ENCODE measurements at places on chromosomes 12 and 14.

- H3K27ac ChIP-seq: no peak overlapping the region
- H3K4me1 ChIP-seq: peaks cover 19% of the 10 kb centered on the region
Measured at GRCh38 chr12:120121766-120122293, 5.3 kb upstream of the RAB35 start.

DNA sequence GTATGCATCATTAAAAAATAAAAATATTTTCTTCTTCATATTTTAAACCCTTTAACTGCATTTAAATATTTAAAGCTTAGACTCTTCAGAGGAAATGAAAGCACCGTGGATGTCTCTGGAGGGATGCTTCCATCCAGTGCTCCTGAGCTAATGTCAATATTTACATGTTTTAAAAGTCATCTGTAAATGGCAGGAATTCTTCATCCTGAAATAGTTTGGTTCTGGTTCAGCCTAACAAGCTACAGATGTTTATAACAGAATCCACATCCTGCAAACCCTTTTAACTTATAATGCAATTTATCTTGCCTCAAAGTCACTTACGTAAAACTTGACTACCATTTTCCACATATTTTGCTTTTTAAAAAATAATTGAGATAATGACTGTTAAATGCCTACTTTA lies 1207.3 kb downstream of the SLC16A7 start:
- DNase-seq: no peak
- no peak overlapping the region for H3K27ac ChIP-seq
- H3K4me1 ChIP-seq: no peaks in the 10 kb centered on the region
- H3K4me3 ChIP-seq: no peak overlapping the region
- H3K36me3 ChIP-seq: no peaks in the 10 kb centered on the region

- no peaks in the 10 kb centered on the region for H3K4me1 ChIP-seq
- H3K4me3 ChIP-seq: no peak overlapping the region
- H3K27ac ChIP-seq: no peak overlapping the region
- H3K27me3 ChIP-seq: peaks cover 7% of the 10 kb centered on the region
- no peak for DNase-seq
Measured at GRCh38 chr12:107308310-107308709, 215.0 kb upstream of the CRY1 start.

- H3K4me3 ChIP-seq: no peak overlapping the region
- DNase-seq: no peak
- peaks cover 3% of the 10 kb centered on the region for H3K27me3 ChIP-seq
- H3K4me1 ChIP-seq: no peaks in the 10 kb centered on the region
- H3K27ac ChIP-seq: no peak overlapping the region
- no peaks in the 10 kb centered on the region for H3K36me3 ChIP-seq
Measured at GRCh38 chr12:22325218-22325617, 9.3 kb downstream of the ST8SIA1 start.

DNA sequence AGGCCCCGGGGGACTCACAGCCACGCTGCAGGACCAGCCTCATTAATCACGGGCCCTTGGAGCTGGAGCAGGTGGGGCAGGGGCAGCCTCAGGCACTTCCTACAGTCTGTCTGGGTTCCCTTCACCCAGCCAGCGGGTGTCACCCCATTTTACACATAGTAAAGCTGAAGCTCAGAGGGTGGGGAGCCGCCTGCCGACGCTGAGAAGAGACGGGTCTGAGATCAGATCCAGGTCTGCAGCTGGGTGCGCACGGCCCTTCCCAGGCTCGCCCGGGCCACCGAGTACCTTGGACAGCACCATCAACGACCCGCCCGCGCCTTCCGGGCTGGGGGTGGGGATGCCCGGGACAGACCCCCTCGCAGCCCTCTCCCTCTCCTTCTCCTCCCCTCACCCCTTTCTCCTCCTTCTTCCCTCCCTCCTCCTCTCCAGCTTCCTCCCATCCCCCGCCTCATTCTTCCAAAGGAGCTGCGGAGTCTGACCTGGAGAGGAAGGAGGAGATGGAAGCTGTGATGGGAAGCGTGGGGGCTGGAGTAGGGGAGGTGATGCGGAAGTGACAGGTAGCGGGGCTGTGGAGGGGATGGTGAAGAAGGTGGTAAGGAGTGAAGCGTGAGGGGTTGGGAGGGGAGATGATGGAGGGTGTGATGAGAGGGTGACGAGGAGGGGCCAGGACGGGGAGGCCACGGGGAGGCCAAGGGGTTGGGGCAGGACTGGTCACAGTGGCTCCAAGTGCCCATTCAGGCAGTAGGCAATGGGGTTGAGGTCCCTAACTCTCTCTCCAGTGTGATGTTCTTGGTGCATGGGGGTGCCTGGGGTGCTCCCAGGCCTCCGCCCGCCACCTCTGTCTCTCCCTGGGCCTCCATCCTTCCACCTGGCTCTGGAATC lies 8.8 kb downstream of the DTX1 start:
- peaks cover 99% of the 10 kb centered on the region for H3K36me3 ChIP-seq
- peak; percentile 61 for DNase-seq
- no peaks in the 10 kb centered on the region for H3K27me3 ChIP-seq
- H3K27ac ChIP-seq: peak overlapping the region; percentile 73
- H3K4me3 ChIP-seq: 0 out of 2 replicates have a peak overlapping the region, but pooled peaks have one; percentile 74

DNA sequence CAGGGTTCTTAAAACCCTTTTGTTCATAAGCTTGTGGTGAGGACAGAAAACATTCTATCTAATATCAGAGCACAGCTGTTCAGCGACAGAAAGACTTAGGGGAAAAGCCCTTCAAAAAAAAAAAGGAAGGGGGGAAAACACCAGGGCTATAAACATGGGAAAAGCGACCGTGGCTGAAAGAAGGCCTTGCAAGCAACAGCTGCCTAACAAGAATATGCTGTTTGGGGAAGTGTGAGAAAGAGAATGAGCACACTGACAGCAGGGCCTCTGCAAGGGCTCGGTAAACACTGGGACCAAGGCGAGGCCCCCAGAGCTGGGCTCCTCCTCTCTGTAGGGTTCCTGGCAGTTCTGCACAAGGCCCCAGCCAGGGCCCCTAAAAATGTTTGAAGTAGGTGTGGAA lies 27.4 kb upstream of the CCND2 start:
- no peak overlapping the region for H3K27ac ChIP-seq
- DNase-seq: no peak
- no peaks in the 10 kb centered on the region for H3K4me1 ChIP-seq
